ENCODE measurements at places on chromosomes 11 and 22. TPM values are rescaled to one million over a fixed set of nuclear protein-coding genes. Genes with fewer than 3 reads are reported as not detected.

GRCh38 chr11:2187280-2187707, 15.7 kb upstream of the TH start:
- DNase-seq, result no peak

GRCh38 chr11:85694385-85694980, 8.5 kb upstream of the CCDC89 start:
- no peak for DNase-seq

- DNase-seq, result no peak
Observed at GRCh38 chr11:97738751-97739150, 1282.0 kb upstream of the CNTN5 start.

DNA sequence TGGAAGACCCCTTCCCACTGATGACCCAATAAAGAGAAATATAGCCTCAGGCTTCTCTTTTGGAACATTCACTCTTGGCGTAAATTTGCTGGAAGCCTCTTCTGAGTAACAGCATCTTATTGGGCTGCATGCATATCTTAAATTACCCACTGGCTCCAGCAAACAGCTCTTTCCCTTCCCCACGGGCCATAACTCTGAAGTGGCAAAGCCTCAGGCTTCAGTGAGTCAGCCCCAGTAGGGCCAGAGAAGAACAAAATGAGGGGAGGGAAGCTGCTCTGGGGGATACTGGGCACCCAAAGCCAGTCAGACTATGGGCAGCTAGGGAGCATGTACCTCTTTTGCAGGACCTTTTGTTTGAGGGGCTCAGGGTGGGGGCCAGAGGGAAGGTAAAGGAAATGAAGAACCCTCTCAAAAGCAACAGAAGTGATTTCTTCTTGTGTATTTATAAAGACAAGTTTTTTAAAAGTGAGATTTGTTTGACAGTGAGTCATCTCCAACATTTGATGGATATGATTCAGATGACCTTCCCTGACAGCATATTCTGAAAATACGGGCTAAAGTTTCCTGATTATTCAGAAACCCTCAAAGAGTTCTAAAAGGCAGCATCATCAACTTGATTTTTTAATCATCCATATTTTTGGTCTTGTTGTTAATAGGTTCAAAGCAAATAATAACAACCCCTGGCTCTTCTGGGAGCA, 203.4 kb downstream of the KIF18A start:
- no peak for DNase-seq

GRCh38 chr22:48057116-48057835, 1294.8 kb downstream of the TBC1D22A start:
- no peak for DNase-seq

- DNase-seq, result no peak
Observed at GRCh38 chr22:44219101-44219870, 38.6 kb downstream of the PARVG start.

- no peak for DNase-seq
Observed at GRCh38 chr11:58060535-58060934, 29.8 kb downstream of the OR6Q1 start.

- DNase-seq, result no peak
Observed at GRCh38 chr22:50310949-50311444, 3.6 kb upstream of the PLXNB2 start.

GRCh38 chr22:44578516-44579230, 80.6 kb upstream of the RTL6 start:
- DNase-seq, result no peak

DNA sequence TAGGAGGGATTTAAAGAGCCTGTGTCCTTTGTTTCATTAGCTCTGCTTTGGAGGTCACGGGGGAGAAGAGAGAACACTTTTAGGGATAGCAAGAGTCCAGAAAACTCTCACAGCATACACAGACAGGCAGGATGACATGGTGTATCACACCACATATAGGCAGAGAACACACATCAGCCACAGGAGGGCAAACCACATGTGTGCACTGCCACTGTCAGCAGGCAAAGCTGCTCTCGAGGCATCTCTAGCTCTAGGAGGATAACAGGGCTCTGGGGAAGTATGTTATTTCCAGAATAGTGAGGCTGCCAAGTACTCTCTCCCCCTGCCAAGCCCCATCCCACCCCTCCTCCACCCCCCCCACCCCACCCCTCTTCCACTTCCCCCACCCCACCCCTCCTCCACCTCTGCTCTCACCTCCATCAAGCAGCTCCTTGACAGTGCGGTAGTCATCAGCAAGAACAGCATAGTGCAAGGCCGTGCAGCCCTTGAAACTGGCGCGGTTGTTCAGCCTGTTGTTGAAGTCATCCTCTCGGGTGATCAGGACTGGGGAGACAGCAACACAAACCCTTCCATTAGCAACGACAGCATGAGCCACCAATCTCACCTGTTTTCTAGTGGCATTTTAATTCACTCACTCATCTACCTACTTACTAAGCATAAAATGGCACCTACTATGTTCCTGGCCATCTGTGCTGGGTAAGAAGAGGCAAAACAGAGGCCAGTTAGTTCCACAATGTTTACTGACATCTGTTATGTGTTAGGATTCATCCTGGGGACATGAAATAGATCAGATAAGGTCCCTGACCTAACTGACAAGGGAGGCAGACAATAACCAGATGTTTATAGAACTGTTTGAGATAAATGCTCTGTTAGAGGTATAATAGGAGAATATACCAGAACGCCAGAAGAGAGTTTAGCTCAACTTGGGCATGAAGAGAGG, 75.6 kb downstream of the CLPB start:
- no peak for DNase-seq

DNA sequence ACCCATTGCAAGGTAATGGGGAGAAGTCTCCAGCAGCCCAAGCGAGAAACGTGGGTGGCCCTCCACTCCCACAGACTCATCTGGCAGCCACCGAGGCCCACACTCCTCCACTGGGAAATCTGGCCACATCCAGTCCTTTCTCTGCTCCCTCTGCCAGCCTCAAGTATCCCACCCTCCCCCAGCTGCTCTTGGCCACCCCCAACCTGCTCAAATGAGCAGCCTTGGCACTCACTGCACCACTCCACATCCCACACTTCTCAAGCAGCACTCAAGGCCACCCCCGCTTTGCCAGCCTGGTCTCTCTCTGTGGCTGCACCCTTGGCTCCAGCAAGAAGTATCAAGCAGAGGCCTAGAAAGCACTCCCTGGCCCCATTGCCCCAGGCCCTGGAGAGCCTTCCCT, 28.2 kb downstream of the SLC22A12 start:
- no peak for DNase-seq

- DNase-seq, result no peak
Observed at GRCh38 chr11:34205326-34206035, 100.1 kb downstream of the NAT10 start.

GRCh38 chr22:47144791-47145425, 382.5 kb downstream of the TBC1D22A start:
- no peak for DNase-seq

DNA sequence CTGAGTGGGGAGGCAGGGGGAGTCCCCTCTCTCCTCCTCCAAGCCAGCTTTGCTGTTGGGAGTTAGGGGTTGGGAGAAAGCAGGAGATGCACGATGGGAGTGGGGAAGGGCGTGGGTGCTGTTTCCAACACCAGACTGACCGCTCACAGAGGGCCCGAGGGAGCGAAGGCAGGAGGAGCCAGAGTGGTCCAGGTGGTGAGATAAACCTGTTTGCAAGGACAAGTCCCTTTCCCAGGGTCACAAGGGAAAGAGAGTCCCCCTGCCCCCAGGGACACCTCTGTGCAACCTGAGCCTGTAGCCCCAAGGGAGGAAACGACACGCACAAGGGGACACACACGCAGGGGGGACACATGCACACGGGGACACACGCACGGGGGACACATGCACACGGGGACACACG, 42.2 kb downstream of the WNT11 start:
- no peak for DNase-seq

DNA sequence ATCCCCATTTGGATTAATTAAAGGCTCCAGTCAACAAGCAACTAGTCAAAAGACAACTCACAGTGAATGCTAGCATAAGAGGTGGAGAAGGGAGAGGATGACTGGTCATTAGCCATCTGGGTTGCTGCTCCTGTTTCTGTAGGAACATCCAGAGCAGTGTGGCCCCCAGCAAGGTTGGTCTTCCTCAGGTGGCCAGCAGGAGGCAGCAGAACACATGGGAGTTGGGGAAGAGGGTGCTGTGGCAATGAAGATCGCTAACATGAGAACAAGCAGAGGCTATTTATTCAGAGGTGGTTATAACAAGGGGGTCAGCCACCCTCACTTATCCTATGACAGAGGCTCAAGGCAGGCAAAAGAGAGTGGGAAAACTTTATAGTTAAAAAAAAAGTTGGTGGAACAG, 21.3 kb downstream of the IZUMO1R start:
- no peak for DNase-seq

DNA sequence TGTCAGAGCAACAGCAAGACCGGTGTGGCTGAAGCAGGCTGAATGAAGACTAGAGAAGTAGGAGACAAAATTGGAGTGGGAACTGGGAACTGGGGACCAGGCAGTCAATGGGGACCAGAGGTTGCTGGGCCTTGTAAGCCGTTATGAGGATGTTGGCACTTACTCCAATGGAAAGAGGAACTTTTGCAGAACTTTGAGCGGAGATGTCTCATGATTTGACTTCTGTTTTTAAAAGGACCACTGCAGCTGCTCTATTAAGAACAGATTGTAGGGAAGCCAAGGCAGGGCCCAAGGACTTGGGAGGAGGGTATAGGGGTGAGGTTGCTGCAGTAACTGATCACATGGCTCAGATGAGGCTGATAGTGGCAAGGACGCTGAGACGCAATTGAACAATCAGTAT, 34.2 kb downstream of the IL18 start:
- DNase-seq, result no peak

GRCh38 chr22:39448205-39449054, 8.4 kb upstream of the MGAT3 start:
- peak; percentile 85 for DNase-seq

- no peak for DNase-seq
Observed at GRCh38 chr11:36488096-36488495, 22.0 kb downstream of the TRAF6 start.

DNA sequence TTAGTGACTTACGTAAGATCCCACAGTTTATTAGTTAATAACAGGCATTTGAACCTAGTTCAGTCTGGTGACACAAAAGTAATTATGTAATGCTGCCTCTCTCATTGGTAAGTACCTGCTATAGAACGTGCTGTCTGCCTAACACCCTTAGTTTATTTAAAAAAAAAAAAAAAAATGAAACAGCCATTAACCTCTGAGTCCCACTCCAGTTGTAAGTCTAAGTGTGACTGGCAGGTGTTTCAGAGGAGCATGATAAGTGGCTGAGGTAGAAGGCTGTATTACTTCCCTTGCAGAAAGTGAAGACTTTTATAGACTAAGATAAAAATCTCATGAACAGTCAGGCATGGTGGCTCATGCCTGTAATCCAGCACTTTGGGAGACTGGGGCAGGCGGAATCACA, 140.5 kb downstream of the TRIM44 start:
- DNase-seq, result no peak

GRCh38 chr11:121643479-121644186, 190.9 kb upstream of the SORL1-AS1 start:
- no peak for DNase-seq

- no peak for DNase-seq
Observed at GRCh38 chr11:130003717-130004001, 1.0 kb upstream of the PRDM10 start.

DNA sequence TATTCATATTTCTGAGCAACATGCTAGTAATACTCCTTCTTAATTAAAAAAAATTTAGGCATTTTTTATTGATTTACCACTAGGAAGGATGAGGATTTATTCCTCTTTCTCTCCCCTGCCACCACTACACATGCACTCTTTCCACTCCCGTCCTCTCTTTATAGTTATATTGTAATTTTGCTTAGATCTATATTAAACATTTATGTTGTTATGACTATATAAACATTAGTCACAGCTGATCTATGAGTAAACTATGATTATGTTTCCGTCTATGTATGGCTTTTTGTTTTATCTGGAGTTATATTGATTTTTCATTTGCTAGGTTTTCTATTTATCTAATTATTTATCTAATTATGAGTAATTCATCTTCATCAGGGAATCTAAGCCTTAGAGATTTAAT, 17.8 kb downstream of the CCDC15 start:
- DNase-seq, result no peak

DNA sequence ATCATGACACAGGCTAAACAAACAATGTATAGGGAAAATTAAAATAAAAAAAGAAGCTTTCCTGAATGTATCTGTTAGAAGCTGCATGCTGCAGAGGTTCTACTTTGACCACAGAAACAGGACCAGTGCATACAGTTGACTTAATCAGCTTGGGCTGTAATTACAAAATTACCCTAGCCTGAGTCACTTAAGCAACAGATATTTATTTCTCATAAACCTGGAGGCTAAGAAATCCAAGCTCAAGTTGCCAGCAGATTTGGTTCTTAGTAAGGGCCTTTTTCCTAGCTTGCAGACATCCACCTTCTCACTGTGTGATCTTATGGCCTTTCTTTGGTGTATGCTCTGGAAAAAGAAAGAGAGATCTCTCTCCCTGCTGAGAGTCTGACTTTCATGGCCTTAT, 946.5 kb upstream of the RAG2 start:
- no peak for DNase-seq

DNA sequence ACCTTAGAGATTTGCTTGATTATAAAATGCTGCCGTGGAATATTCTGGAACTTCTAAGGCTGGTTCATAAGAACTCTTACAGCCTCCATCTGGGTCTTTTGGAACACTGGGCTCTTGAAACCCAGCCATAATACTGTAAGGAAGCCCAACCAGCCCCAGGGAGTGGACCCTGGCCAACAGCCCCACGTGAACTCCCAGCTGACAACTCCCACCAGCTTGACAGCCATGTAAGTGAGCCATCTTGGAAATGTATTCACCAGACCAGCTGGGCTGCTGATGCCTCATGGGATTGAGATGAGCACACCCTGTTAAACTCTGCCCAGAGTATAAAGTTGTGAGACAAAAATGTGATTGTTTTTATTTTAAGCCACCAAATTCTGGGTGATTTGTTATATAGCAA, 378.7 kb upstream of the RAG2 start:
- no peak for DNase-seq

GRCh38 chr11:21254790-21255189, 585.4 kb downstream of the NELL1 start:
- DNase-seq, result no peak

GRCh38 chr22:22342697-22343580, 98.4 kb downstream of the VPREB1 start:
- DNase-seq, result peak; percentile 73

The TMA7B gene
- 0.47 TPM for total RNA-seq

The HSPB2 gene
- 0.83 TPM for total RNA-seq

The KCTD14 gene
- total RNA-seq, result 7.6 TPM

The MPEG1 gene
- total RNA-seq, result 9.4 TPM

The LMO1 gene
- not detected for total RNA-seq

The PNPLA5 gene
- not detected for total RNA-seq

The HEPHL1 gene
- not detected for total RNA-seq

The ROBO3 gene
- total RNA-seq, result 27.4 TPM

The UBQLN3 gene
- total RNA-seq, result 0.70 TPM

Measured in ureter (tissue), 1 donor.